ENCODE measurements at places on chromosomes 12 and 14. TPM values are rescaled to one million over a fixed set of nuclear protein-coding genes. Genes with fewer than 3 reads are reported as not detected.
A peak's percentile ranks its signal among the peaks of the same experiment; 100 is the strongest.

DNA sequence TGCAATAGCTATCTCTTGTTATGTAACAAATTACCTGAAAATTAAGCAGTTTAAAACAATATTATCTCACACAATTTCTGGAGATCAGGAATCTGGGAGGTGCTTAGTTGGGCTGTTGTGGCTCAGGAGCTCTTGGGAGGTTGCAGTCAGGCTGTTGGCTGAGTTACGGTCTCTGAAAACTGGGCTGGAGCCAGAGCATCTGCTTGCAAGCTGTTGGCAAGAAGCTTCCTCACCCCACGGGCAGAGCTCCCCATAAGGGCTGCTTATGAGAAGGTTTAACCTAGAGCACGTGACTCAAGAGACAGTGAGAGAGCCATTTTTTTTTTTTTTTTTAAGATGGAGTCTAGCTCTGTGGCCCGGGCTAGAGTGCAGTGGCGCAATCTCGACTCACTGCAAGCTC is 346.8 kb downstream of the ATP23 start:
- H3K36me3 ChIP-seq = no peaks in the 10 kb centered on the region
- peaks cover 4% of the 10 kb centered on the region for H3K4me1 ChIP-seq
- no peak overlapping the region for H3K27ac ChIP-seq
- no peak for DNase-seq

GRCh38 chr14:33377596-33378390 is 439.1 kb downstream of the NPAS3 start:
- no peak for DNase-seq
- H3K27me3 ChIP-seq = no peaks in the 10 kb centered on the region
- H3K36me3 ChIP-seq = no peaks in the 10 kb centered on the region
- H3K4me1 ChIP-seq = no peaks in the 10 kb centered on the region
- no peak overlapping the region for H3K4me3 ChIP-seq

- H3K27me3 ChIP-seq = no peaks in the 10 kb centered on the region
- no peak overlapping the region for H3K4me3 ChIP-seq
- no peak for DNase-seq
- H3K27ac ChIP-seq = peak overlapping the region; percentile 94
- peaks cover 8% of the 10 kb centered on the region for H3K4me1 ChIP-seq
Observed at GRCh38 chr12:27817766-27818165, 37.7 kb upstream of the MANSC4 start.

DNA sequence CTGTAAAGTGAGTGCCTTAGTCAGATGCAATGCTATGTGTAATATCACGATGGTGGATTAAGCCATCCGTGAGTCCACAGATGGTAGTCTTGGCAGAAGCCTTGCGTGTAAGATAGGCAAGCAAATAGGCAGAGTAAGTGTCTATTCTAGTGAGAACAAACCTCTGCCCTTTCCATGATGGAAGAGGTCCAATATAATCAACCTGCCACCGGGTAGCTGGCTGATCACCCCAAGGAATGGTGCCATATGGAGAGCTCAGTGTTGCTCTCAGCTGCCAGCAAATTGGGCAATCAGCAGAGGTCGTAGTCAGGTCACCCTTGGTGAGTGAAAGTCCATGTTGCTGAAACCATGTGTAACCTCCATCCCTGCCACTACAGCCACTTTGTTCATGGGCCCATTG is 371.2 kb upstream of the LRFN5 start:
- H3K4me1 ChIP-seq = no peaks in the 10 kb centered on the region
- DNase-seq = no peak
- H3K4me3 ChIP-seq = no peak overlapping the region
- H3K27me3 ChIP-seq = no peaks in the 10 kb centered on the region
- H3K36me3 ChIP-seq = no peaks in the 10 kb centered on the region

DNA sequence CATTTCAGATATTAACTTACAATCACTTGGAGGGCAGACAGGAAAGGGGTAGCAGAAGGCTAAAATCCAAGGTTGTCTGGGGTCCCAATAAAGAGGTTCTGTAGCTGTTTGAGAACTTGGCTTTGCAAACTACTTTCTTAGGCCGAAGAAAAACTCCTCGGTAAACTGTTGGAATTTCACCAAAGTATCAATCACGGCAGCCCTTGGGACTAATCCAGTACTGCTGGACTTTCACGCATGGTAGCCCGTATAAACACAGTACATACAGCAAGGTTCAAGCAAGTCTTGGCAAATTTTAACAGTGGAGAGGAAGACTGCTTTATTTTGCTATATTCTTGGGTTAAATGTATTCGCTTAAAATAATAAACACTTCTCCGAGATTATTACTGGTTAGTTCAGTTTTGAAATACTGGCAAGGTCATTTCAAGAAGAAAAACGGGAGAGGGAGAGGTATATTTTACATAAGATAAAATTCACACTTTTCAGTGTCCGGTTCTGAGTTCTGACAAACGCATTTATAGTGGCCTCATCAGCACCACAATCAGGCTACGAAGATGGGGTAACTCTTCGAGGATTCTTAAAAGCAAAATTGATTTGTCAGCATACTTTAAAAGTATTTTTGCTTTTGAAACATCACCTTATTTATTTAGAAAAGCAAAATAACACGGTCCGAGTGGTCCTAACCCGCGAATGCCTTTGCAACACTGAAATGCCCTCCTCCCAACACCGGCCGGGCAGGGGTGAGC is 1.3 kb downstream of the SETD3 start:
- H3K27me3 ChIP-seq = no peaks in the 10 kb centered on the region
- H3K4me1 ChIP-seq = peaks cover 23% of the 10 kb centered on the region
- H3K36me3 ChIP-seq = no peaks in the 10 kb centered on the region

DNA sequence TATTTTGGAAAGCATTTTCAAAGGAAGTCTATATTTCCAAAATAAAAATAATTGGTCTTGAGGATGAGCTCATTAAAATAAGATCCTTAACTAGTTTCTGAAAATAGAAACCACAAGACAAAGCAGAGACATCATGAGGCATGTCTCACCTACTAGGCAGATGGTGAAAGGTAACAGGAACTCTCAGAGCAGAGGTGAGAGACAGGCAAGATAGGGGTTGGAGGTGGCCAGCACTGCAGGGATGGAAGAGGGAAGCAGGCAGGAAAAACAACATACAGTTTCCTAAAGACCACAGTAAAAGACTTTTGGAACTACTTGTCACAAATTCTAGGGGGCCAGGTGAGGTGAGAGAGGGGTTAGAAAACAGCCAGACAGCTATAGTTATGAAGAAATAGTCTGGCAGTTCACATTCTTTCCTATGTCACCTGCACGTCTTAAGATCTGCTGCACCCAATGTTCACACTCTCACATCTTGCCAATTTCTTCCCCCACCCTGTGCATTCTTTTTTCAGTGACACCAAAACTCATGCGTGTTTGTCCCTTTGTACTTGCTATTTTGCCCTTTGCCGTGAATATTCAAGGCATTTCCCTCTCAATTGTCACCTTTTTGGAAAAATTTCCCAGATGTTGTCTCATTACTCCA is 341.7 kb upstream of the KITLG start:
- DNase-seq = no peak
- no peaks in the 10 kb centered on the region for H3K36me3 ChIP-seq
- no peak overlapping the region for H3K27ac ChIP-seq
- H3K4me3 ChIP-seq = no peak overlapping the region

- no peak overlapping the region for H3K27ac ChIP-seq
- DNase-seq = no peak
- peaks cover 18% of the 10 kb centered on the region for H3K4me1 ChIP-seq
- no peaks in the 10 kb centered on the region for H3K36me3 ChIP-seq
- no peaks in the 10 kb centered on the region for H3K27me3 ChIP-seq
- no peak overlapping the region for H3K4me3 ChIP-seq
Observed at GRCh38 chr12:3139760-3140159, 62.6 kb downstream of the TSPAN9 start.

- no peaks in the 10 kb centered on the region for H3K27me3 ChIP-seq
- DNase-seq = no peak
- H3K4me1 ChIP-seq = no peaks in the 10 kb centered on the region
- no peaks in the 10 kb centered on the region for H3K36me3 ChIP-seq
- H3K4me3 ChIP-seq = no peak overlapping the region
- no peak overlapping the region for H3K27ac ChIP-seq
Observed at GRCh38 chr12:24488091-24488596, 460.8 kb downstream of the BCAT1 start.

GRCh38 chr12:11564984-11565651 is 84.4 kb upstream of the ETV6 start:
- H3K4me1 ChIP-seq = no peaks in the 10 kb centered on the region
- no peak for DNase-seq
- no peaks in the 10 kb centered on the region for H3K27me3 ChIP-seq
- no peak overlapping the region for H3K27ac ChIP-seq

DNA sequence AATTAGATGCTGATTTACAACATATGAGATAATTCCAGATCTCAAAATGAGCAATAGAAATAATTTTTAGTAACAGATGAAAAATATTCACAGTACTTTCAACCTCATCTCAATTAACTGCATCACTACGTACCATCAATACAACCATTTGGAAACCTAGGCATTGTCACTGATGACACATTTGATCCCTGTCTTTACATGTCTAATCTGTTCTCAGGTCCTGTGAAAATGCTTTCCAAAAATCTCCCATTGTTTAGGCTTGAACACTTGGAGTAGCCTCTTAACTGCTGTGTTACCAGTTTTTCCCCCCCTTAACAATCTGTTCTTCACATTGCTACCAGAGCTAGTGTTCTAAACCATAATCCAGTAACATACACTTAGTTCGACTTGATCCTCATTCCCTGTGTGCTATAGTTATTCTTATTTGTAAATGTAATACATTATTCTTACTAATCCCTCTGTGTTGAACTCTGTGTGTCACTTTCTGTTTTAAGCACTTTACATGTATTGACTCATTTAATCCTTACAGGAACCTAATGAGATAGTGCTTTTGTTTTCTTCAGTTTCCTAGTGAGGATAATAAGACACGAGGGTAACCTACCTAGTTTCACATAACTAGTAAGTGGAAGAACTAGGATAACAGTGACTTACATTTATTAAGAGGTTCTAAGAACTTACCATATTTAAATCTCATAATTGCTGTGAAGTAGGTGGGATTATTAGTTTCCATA is 41.7 kb downstream of the LARP4 start:
- H3K27me3 ChIP-seq = no peaks in the 10 kb centered on the region
- H3K27ac ChIP-seq = peak overlapping the region; percentile 12
- H3K36me3 ChIP-seq = peaks cover 84% of the 10 kb centered on the region
- H3K4me3 ChIP-seq = no peak overlapping the region

DNA sequence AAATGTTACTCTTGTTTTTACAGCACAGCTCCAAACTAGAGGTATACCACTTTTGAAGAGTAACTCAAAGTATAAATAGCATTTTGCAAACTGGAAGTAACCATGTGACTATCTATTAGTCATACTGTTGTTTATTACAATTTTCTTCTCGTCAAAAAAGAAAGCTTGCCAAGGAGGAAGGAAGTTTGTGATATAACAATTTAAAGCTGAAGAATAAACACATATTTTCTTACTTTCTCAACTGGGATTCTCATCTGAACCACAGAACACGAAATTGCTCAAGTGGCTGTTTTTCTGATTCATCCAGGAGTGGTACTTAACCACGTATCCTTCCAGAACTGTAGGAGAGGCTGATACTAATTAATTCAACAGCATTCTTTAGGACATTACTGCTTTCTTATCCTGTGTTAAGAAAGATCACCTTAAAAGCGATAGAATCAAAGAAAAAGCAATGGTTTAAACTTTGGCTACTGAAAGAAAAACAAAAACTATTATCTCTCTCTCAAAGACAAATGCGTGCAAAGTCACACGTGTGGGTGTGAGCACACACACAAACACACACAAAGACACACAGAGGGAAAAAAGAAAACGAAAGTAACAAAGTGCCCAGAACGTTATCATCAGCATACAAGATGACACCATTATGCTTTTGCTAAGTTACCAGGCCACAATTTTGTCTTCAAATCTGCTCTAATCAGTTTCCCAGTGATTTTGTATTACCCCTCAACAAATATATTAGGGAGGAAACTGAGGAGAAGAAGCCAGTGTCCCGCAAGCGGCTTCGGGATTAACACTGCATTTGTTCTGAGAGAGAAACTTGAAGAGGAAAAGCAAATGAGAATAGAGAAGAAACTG is at the start of gene CLEC2B:
CLEC2B (minus strand) TSS at position 48 of the 855 bp plus-strand sequence.
- no peak within 1 kb of the TSS for H3K4me3 ChIP-seq
- no peaks in the 10 kb centered on the region for H3K27me3 ChIP-seq
- H3K27ac ChIP-seq = no peak within 1 kb of the TSS
- H3K36me3 ChIP-seq = no peaks in the 10 kb centered on the region
- H3K4me1 ChIP-seq = peaks cover 4% of the 10 kb centered on the region

GRCh38 chr14:21070610-21071224 is 613 bp downstream of the ARHGEF40 start:
- peak overlapping the region; percentile 77 for H3K27ac ChIP-seq
- H3K4me3 ChIP-seq = peak overlapping the region; percentile 85
- peaks cover 8% of the 10 kb centered on the region for H3K4me1 ChIP-seq

DNA sequence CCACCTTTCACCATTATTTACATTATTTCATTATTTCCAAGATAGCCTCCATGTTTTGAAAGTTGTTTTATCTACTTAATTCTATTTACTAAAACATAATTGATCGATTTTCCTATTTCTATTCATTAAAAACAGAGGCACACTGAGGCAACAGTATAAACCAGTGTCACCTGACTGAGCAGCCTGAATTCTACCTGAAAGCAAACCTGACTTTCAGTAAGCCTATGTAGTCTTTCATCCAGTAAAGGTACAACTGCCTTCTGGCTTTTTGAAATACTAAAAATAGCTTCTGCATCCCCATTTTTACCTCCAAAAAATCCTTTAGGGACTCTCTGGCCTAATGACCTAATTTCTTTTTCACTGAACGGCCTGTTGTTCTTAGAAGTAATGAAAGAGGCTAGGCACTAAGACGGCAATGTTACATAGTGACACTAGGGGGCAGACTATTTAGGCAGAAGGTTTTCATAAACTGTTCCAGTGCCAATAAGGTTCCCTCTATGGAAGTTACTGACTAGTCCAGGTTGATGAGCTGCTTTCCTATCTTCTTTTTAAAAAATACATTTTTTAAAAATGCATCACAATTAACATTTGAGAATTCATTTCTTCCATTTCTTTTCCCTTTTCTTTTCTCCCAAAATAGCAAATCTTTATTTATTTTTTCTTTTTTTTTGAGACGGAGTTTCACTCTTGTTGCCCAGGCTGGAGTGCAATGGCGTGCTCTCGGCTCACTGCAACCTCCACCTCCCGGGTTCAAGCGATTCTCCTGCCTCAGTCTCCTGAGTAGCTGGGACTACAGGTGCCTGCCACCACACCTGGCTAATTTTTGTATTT is 17.5 kb downstream of the ANAPC5 start:
- H3K36me3 ChIP-seq = peaks cover 38% of the 10 kb centered on the region
- H3K27ac ChIP-seq = no peak overlapping the region
- H3K27me3 ChIP-seq = no peaks in the 10 kb centered on the region
- H3K4me1 ChIP-seq = no peaks in the 10 kb centered on the region
- peak; percentile 77 for DNase-seq

Gene COX8C
- not detected for total RNA-seq

Gene ADAMTS20
- 0.33 TPM for total RNA-seq

Gene RHEBL1
- 1.1 TPM for total RNA-seq

Gene CMKLR1
- total RNA-seq = not detected

Gene AICDA
- not detected for total RNA-seq

Gene SMCO3
- total RNA-seq = not detected

Gene ADCY4
- total RNA-seq = 0.35 TPM

Gene GLIPR1L1
- not detected for total RNA-seq

Gene OTUB2
- total RNA-seq = 4.1 TPM

Gene LRRIQ1
- total RNA-seq = 2.0 TPM
